ENCODE measurements at places on chromosomes 3 and 15. TPM values are rescaled to one million over a fixed set of nuclear protein-coding genes. Genes with fewer than 3 reads are reported as not detected.

Gene SAMD7
- total RNA-seq = not detected

Gene GOLGA6L9
- total RNA-seq = 6.7 TPM

GRCh38 chr3:40387001-40387894 is at the start of gene ENTPD3:
TSS of gene ENTPD3 (plus strand) at chr3:40387184. CDS start at chr3:40388058, 874 bp downstream.
- peak; percentile 51 for DNase-seq

- no peak for DNase-seq
Observed at GRCh38 chr3:131053043-131053859, 26.6 kb downstream of the NEK11 start.

Gene ARL8B
- total RNA-seq = 26.1 TPM

Gene RASGRP1
- total RNA-seq = 4.5 TPM
